ENCODE measurements at places on chromosomes 6 and 20. TPM values are rescaled to one million over a fixed set of nuclear protein-coding genes. Genes with fewer than 3 reads are reported as not detected.

The SNAI1 gene
- total RNA-seq = 0.62 TPM

DNA sequence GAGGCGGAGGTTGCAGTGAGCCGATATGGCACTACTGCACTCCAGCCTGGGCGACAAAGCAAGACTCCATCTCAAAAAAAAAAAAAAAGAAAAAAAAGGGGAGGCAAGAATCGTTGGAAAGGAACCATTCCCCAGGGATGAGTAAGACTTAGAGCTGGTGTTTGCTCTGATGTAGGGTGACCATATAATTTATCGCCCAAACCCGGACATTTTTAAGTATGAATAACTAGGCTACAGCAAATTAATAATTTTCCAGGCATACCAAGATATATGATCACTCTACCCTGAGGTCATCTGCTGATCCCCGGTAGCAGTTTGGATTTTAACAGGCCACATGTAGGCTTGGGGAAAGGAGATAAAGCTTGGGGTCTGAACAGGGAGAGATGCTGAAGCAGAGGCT is 260.9 kb downstream of the BTBD9 start:
- no peak for DNase-seq

The RIN2 gene
- 22.4 TPM for total RNA-seq

GRCh38 chr6:87396595-87397392 is 11.0 kb upstream of the CFAP206 start:
- DNase-seq = no peak

- no peak for DNase-seq
Measured at GRCh38 chr20:37288091-37288490, 1.4 kb upstream of the MANBAL start.

Measured in A172 (cell line).